Activated B cell treated with CpG ODN at 0.5 μM for 24 hours (primary cell): ENCODE measurements at places on chromosomes 5 and 9.

- H3K27ac ChIP-seq: no peak overlapping the region
- no peak for DNase-seq
- peaks cover 9% of the 10 kb centered on the region for H3K27me3 ChIP-seq
- H3K4me1 ChIP-seq: no peaks in the 10 kb centered on the region
- H3K36me3 ChIP-seq: no peaks in the 10 kb centered on the region
Measured at GRCh38 chr5:137466889-137467288, 32.2 kb downstream of the SPOCK1 start.

DNA sequence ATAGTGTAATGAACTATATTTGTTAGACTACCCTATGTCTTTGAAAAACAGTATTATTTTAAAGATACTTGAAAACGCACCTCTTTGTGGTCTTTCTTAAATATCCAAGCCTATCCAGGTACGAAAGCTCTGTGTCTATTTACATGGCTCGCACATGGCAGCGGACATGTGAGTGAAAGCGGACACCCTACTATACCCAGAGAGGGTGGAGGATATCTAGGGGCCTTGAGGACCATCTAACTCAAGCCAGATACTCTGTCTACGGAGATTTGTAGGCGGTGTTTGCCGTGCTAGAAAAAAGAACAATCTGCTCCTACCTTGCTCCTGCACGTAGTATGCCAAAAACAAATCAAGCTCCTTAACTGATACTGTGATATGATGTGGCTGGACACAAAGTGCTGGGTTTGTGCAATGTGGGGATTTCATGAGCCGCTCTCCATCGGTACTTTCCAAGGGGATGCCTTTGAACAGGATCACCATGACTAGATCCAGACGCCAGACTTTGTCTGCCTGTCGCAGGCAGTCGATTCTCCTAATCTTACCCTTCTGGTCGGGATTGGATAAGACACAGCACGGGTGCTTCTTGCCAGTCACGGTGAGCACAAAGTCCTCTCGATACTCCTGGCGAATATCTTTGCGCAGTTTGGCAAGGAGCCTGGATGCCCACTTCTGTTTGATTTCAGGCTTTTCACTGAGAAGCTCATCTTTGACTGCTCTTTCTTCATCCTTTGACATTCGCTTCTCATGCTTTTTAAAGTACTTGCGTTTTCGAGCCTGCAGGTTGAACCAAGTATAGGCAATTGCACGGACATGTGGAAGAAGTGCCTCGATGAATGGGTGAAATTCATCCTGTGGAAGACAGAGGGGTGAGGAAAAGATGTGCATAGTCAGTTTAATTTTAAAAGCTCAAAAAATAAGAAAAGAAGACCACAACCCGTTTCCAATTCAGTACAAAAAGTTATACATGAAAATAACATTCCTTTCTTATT is 7.0 kb downstream of the NFIB start:
- H3K4me3 ChIP-seq: no peak overlapping the region
- H3K27ac ChIP-seq: no peak overlapping the region
- H3K36me3 ChIP-seq: no peaks in the 10 kb centered on the region
- H3K27me3 ChIP-seq: peaks cover 31% of the 10 kb centered on the region
- no peaks in the 10 kb centered on the region for H3K4me1 ChIP-seq

DNA sequence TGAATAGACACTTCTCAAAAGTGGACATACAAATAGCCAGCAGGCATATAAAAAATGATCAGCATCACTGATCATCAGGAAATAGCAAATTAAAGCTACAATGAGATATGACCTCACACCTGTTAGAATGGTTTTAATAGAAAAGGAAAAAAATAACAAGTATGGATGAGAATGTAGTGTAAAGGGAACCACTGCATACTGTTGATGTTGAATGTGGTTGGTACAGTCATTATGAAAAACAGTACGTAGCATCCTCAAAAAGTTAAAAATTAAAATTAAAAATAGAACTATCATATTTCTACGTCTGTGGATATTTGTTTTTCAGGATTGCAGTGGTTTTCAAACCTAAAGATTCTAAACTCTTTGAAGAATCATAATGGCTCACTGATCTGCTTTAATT is 215.1 kb upstream of the NREP start:
- H3K4me1 ChIP-seq: no peaks in the 10 kb centered on the region
- no peak for DNase-seq
- no peak overlapping the region for H3K27ac ChIP-seq
- H3K36me3 ChIP-seq: no peaks in the 10 kb centered on the region
- H3K4me3 ChIP-seq: no peak overlapping the region

DNA sequence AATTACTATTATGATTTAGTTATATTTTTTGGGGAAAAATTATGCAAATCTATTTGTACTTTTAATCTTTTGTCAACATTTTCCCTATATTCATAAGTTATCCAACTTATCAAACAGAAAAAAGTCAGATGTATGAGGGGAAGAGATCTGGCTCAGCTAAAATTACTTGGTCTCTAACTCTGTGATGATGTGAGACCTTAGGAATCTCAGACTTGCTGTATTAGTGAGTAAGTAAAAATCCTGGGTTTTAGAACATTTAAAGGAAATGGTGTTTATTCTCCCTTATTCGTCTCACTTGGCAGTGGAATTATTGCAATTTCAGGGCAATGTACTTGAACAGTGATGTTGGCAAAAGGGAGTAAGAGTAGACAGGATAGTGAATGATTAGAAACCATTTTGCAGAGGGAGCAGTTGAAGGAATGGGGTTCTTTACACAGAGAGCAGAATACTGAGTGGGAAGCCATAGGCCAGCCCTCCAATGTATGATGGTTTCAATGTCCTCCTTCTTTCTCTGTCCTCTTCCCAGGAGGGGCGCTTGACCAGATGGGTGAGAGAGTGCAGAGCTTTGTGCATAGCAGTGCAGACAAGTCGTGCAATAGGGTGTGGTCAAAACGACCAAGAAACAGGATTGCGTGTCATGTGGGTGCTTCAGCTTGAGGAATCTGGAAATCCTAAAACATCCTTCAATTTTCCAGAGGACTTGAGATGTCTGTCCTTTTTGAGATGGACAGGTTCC is 91.7 kb downstream of the TENT4A start:
- no peaks in the 10 kb centered on the region for H3K36me3 ChIP-seq
- no peak overlapping the region for H3K27ac ChIP-seq
- H3K4me3 ChIP-seq: no peak overlapping the region

GRCh38 chr9:137326445-137327065 is 24.5 kb upstream of the NRARP start:
- DNase-seq: no peak
- H3K36me3 ChIP-seq: peaks cover 2% of the 10 kb centered on the region
- H3K27me3 ChIP-seq: peaks cover 10% of the 10 kb centered on the region
- H3K27ac ChIP-seq: peak overlapping the region; percentile 89
- peak overlapping the region; percentile 84 for H3K4me3 ChIP-seq
- H3K4me1 ChIP-seq: peaks cover 30% of the 10 kb centered on the region

DNA sequence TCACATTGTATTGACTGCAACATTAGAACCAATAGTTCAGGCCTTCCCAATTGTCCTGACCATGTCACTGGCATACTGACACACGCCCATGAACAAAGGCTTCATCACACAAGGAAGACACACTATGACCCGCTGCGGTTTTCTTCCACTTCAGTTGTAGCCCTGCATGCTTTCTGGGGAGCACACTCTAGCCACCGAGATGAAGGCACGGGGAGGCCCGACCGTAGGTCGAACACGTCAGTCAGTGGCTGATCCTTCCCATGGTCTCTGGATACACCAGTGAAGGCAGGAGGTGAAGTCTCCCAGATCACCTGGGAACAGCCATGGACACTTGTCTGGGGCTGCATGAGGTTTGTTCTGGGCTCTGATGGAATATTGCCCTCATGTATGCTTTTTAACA is 224.7 kb downstream of the FSTL4 start:
- no peak overlapping the region for H3K4me3 ChIP-seq
- no peak overlapping the region for H3K27ac ChIP-seq
- no peaks in the 10 kb centered on the region for H3K4me1 ChIP-seq
- peaks cover 4% of the 10 kb centered on the region for H3K27me3 ChIP-seq
- H3K36me3 ChIP-seq: no peaks in the 10 kb centered on the region

GRCh38 chr9:4796988-4797853 is 4.5 kb downstream of the RCL1 start:
- H3K4me3 ChIP-seq: peak overlapping the region; percentile 1
- DNase-seq: no peak
- H3K27me3 ChIP-seq: no peaks in the 10 kb centered on the region
- no peak overlapping the region for H3K27ac ChIP-seq
- H3K36me3 ChIP-seq: peaks cover 3% of the 10 kb centered on the region

- H3K27me3 ChIP-seq: peaks cover 11% of the 10 kb centered on the region
- DNase-seq: no peak
- H3K27ac ChIP-seq: no peak overlapping the region
- H3K36me3 ChIP-seq: no peaks in the 10 kb centered on the region
Measured at GRCh38 chr9:95623640-95624039, 106.9 kb upstream of the PTCH1 start.

GRCh38 chr9:92308893-92309292 is 15.4 kb upstream of the IARS1 start:
- no peak overlapping the region for H3K4me3 ChIP-seq
- no peak overlapping the region for H3K27ac ChIP-seq
- H3K27me3 ChIP-seq: no peaks in the 10 kb centered on the region
- H3K36me3 ChIP-seq: peaks cover 82% of the 10 kb centered on the region
- peaks cover 13% of the 10 kb centered on the region for H3K4me1 ChIP-seq

- H3K36me3 ChIP-seq: no peaks in the 10 kb centered on the region
- no peak overlapping the region for H3K27ac ChIP-seq
- peak overlapping the region; percentile 59 for H3K4me3 ChIP-seq
- peak; percentile 30 for DNase-seq
Measured at GRCh38 chr5:117454716-117455212, 880.1 kb upstream of the SEMA6A start.

DNA sequence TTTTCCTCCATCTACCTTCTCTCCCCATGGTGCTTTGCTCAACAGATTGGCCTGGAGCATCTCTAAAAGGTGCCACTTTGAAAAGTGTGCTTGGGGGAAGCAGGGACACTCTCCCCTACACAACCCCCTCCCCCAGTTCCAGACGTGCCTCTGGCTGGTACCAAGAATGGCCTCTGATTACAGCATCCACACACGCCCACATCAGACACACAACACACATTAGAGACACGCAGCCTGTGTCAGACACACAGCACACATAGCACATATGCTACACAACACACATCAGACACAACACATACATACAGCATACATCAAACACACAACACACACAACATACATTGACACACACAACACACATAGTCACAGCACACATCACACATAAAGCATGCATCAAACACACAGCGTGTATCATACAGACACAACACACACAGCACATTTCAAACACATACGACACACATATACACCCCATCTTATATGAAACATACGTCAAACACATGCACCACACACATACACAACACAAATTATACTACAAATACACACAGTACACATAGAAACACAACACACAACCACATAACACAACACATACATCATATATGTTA is 150.4 kb downstream of the RGS3 start:
- no peaks in the 10 kb centered on the region for H3K27me3 ChIP-seq
- no peak overlapping the region for H3K4me3 ChIP-seq
- no peak for DNase-seq
- no peaks in the 10 kb centered on the region for H3K36me3 ChIP-seq
- no peak overlapping the region for H3K27ac ChIP-seq
- H3K4me1 ChIP-seq: peaks cover 40% of the 10 kb centered on the region

DNA sequence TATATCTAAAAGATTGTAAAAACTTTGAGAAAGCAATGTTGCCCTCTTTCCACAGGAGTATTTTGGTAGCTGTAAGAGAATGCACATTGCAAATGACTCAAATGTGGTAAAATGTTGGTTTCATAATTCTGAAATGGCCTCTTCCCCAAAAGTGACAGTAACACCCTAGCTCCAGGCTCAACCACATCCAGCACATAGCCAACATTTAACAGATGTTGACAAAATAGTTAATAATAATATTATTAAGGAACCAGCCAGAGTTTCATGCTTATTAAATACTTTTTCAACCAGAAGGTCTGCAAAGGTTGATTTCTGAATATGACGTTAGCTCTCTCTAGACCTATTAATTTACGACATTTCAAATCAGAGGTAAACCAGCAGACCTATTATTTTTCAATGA is 1.3 kb downstream of the ANXA1 start:
- no peak for DNase-seq
- no peak overlapping the region for H3K4me3 ChIP-seq
- H3K4me1 ChIP-seq: peaks cover 14% of the 10 kb centered on the region
- no peak overlapping the region for H3K27ac ChIP-seq
- H3K36me3 ChIP-seq: no peaks in the 10 kb centered on the region
- peaks cover 7% of the 10 kb centered on the region for H3K27me3 ChIP-seq

- no peaks in the 10 kb centered on the region for H3K36me3 ChIP-seq
- peaks cover 3% of the 10 kb centered on the region for H3K4me1 ChIP-seq
- no peak overlapping the region for H3K27ac ChIP-seq
- DNase-seq: no peak
- H3K4me3 ChIP-seq: no peak overlapping the region
Measured at GRCh38 chr5:132204371-132205135, 23.1 kb downstream of the P4HA2 start.

DNA sequence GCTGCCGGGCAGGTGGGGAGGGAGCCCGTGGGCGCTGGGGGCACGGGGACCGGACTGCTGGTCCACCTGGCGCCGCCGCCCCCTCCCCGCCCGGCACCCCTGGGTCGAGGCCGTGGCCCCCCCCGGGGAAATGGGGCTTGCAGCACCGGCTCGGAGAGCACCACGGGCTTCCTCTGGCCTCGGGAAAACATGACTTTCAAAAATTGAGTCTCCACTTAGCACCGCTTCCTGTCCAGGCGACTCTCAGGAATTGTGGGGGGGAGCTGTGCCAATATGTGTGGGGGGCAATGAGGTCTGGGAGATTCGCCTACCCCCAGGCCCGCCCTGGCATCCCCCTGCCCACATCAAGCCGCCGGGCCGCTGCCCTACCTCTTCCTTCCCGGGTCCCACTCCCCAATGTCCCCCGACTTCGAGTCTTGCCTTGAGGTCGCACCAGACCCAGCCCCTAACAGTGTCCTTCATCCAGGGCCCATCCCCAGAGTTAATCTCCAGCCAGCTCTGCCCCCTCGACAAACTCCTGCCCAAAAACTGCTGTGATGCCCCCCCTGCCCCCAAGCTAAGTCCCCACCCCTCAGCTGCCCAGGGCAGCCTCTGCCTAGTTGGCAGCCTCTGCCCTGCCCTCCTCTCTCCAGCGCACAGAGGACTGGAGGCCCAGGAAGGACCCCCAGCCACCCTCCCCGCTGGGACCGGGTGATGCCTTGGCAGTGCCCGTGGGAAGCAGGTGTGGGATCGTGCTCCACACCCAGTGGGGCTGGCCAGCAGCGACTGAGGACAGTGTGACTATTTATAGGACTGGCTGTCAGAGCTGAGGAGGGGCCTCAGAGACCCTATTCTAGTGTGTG is 3.9 kb downstream of the EGFL7 start:
- H3K27ac ChIP-seq: no peak overlapping the region
- peaks cover 6% of the 10 kb centered on the region for H3K4me1 ChIP-seq
- peaks cover 16% of the 10 kb centered on the region for H3K27me3 ChIP-seq
- no peak for DNase-seq
- H3K36me3 ChIP-seq: no peaks in the 10 kb centered on the region
- peak overlapping the region; percentile 58 for H3K4me3 ChIP-seq

DNA sequence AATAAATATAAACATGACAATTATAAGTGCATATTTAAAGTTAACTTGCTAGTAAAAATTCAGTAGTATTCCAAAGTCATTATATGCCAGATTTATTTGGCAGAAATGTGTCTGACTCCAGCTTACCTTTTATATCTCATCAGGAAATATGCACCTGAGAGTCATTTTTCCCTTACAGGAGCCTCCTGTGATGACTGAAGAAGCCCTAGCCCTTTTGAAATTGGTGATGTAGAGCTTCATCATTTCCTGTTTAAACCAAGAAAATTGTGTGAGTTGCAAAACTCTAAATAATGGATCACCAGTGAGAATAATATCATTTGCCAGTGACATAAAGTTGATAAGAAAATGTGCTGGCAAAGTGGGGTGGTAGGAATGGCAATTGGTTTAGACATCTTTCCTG is 42.1 kb upstream of the CTNND2 start:
- H3K27me3 ChIP-seq: no peaks in the 10 kb centered on the region
- H3K4me1 ChIP-seq: no peaks in the 10 kb centered on the region
- H3K36me3 ChIP-seq: no peaks in the 10 kb centered on the region
- no peak overlapping the region for H3K4me3 ChIP-seq
- DNase-seq: no peak
- H3K27ac ChIP-seq: no peak overlapping the region
